Activated naive CD8-positive, alpha-beta T cell treated with anti-CD3 and anti-CD28 coated beads, Interleukin-2, amount 10 ng/mL, durations not matched to agents 7 days and 5 days (primary cell): ENCODE measurements at places on chromosomes 5 and 9. TPM values are rescaled to one million over a fixed set of nuclear protein-coding genes. Genes with fewer than 3 reads are reported as not detected.

DNA sequence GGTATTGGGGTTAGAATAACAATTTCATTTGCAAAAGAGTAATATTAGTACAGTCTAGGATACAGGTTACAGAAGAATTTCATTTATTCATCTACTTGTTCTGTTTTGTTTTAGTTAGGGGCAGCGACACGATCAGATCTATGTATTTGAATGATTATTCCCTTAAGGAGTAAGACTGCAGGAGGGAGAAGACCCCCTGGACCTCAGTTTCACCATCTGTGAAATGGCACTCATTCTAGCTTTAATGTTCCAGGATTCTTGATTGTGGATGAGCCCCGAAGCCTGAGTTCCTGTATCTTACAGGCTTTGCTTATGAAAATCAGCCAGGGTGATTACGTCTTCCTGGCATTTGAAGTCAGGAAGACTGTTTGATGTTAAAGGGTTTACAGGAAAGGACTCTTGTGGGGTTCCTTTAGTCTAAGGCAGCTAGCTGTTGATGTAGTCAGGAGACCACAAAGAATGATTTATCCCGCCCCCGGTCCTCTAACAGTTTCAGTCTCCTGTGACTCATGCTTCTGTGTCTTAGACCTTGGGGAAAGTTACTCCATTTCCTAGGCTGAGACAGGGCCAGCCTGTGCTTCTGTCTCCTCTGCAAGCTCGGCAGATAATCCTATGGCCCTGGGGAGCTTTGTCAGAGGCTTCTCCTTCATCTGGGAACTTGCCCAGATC, 11.5 kb downstream of the SMIM3 start:
- peak overlapping the region; percentile 69 for H3K27ac ChIP-seq
- H3K36me3 ChIP-seq = peaks cover 46% of the 10 kb centered on the region
- H3K4me1 ChIP-seq = peaks cover 45% of the 10 kb centered on the region
- DNase-seq = peak; percentile 43
- no peaks in the 10 kb centered on the region for H3K27me3 ChIP-seq

Gene GPR150
- 1.2 TPM for total RNA-seq

Gene ADAM19
- 28.3 TPM for total RNA-seq

Gene TOR4A
- total RNA-seq = 8.2 TPM

Gene DRD1
- not detected for total RNA-seq

- no peaks in the 10 kb centered on the region for H3K36me3 ChIP-seq
- H3K4me3 ChIP-seq = no peak overlapping the region
- no peaks in the 10 kb centered on the region for H3K4me1 ChIP-seq
- H3K27ac ChIP-seq = no peak overlapping the region
- no peak for DNase-seq
- no peaks in the 10 kb centered on the region for H3K27me3 ChIP-seq
Observed at GRCh38 chr5:103774721-103775120, 212.1 kb upstream of the NUDT12 start.

Gene CA9
- 0.86 TPM for total RNA-seq

Gene PCDHA6
- not detected for total RNA-seq

- H3K27me3 ChIP-seq = no peaks in the 10 kb centered on the region
- H3K36me3 ChIP-seq = no peaks in the 10 kb centered on the region
- H3K27ac ChIP-seq = no peak overlapping the region
Observed at GRCh38 chr5:164422400-164422799, 917.0 kb downstream of the MAT2B start.

DNA sequence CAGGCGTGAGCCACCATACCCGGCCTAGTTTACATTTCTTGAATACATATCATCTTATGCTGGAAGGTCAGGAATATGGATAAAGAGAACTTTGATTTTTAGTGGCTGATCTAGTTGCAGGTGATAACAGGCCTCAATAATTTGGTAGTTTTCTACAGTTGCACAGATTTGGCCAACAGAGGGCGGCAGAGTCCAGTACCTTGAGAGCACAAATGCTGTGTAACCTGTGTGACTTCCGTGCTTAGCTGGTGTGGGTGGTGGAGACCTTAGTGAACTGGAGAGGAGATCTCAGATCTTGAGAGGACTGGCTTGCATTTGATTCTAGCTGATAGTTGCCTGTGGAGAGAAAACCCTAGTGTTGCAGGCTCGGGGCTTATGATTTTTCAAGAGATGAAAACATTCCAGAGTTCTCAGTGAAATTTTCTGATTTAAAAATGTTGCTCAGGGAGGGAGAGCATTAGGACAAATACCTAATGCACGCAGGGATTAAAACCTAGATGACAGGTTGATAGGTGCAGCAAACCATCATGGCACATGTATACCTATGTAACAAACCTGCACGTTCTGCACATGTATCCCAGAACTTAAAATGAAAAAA, 17.4 kb upstream of the GPR151 start:
- H3K4me3 ChIP-seq = no peak overlapping the region
- no peaks in the 10 kb centered on the region for H3K36me3 ChIP-seq
- peak; percentile 71 for DNase-seq
- H3K4me1 ChIP-seq = peaks cover 12% of the 10 kb centered on the region

GRCh38 chr5:116970318-116970717, 395.7 kb upstream of the SEMA6A start:
- H3K27ac ChIP-seq = no peak overlapping the region
- H3K27me3 ChIP-seq = no peaks in the 10 kb centered on the region
- H3K36me3 ChIP-seq = no peaks in the 10 kb centered on the region

Gene ACTL7A
- total RNA-seq = not detected

- no peak overlapping the region for H3K4me3 ChIP-seq
- H3K4me1 ChIP-seq = no peaks in the 10 kb centered on the region
Observed at GRCh38 chr5:116520771-116521170, 53.9 kb downstream of the SEMA6A start.
